ENCODE measurements at places on chromosomes 1 and 21.

DNA sequence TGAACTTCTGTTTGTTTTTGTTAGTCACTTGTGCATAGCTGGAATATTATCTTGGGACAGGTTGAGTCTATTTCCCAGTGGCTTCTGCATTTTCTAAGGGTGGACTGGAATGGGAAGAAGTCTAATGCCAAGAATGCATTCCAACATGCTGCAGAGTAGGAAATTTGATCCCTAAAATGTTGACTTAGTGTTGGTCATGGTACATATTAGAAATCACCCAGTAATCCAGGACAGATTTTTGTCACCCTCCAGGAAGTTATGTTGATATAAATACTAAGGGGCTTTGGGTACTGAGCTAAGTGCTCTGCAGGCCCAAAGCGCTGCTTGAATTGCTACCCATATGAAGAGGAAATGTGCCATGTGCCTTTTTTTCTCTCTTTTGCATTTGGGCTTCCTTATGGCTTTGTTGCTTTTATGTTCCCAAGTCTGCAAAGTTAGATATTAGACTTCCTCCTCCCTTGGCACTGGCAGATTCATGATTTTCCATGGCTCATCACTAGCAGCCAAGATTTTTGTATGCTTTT lies 10.0 kb downstream of the ARID1A start:
- no peak for DNase-seq

- DNase-seq = no peak
These were observed 90.2 kb upstream of the TSPAN2 start for GRCh38 chr1:115179397-115180079.

GRCh38 chr21:46058431-46059145 lies 39.3 kb upstream of the COL6A2 start:
- no peak for DNase-seq

- no peak for DNase-seq
These were observed 48.1 kb downstream of the S100B start for GRCh38 chr21:46556802-46557201.

DNA sequence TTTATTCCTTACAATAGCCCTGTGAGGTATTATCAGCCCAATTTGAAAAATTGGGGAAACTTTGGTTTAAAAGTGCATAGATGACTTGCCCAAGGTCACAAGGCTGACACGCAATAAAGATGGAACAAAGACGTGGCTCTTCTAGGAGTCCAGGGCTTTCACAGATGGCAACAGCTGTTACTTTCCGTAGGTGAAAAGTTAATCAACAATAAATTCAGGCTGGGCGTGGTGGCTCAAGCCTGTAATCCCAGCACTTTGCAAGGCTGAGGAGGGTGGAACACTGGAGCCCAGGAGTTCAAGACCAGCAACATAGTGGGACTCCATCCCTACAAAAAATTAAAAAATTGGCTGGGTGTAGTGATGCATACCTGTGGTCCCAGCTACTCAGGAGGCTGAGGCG lies 87.8 kb upstream of the ATF3 start:
- DNase-seq = no peak

- no peak for DNase-seq
These were observed 663.7 kb downstream of the PTPRC start for GRCh38 chr1:199302554-199302953.

DNA sequence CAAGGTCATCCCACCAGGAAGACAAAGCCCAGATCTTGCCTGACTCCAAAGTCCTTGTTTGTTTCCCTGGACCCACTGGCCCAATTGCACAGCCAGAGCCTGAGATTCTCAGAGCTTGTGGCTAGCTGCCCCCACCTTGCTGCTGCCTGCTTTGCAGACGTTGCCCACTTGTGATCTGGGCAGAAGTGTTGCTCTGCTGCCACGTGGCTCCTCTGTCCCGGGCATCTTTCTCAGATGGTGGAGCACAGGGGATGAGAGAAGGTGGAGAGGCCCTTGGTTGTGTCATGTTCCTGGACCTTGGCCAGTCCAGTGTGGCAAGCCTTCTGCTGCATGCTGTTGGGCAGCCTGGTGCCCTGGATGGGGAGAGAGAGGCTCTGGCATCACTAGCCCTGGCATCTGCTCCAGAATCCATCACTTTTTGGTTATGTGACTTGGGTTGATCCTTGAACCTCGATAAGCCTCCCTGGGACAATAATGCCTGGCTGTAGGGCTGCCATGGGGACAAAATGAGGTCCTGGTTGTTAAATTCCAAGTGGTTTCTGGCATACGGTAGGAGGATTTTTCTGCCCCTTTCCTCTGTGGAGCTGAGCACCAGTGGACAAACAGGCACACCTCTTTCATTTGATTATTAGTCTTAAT lies 1.5 kb upstream of the NR0B2 start:
- DNase-seq = no peak

- DNase-seq = no peak
These were observed 3.4 kb upstream of the PPOX start for GRCh38 chr1:161162806-161163205.

DNA sequence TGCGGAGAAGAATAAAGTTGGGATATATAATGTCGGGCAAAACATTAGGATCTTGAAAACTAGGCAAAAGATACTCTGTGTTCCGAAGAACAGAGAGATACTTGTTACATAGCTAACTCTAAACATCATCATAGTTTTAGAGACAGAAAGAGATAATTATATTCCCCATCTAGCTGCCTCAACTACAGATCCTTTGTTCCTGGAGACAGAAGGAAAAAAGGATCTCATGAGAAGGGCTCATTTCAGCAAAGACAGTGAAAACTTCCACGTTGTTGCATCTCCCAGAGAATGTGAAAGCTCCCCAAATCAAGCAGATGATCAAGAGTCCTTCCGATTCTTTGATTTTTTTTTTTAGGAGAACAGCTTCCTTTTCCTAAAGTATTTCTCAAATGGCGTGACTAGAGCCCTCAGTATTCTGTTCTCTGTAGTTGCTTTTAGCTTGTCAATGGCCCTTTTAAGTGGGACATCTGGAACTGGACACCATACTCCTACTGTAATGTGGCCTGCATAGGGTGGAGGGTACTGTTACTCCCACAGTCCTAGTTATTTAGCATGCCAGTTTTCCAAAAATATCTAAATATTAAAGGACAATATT lies 1048.2 kb downstream of the TTLL7 start:
- DNase-seq = no peak

- no peak for DNase-seq
These were observed 8.7 kb upstream of the TTF2 start for GRCh38 chr1:117051224-117052064.

DNA sequence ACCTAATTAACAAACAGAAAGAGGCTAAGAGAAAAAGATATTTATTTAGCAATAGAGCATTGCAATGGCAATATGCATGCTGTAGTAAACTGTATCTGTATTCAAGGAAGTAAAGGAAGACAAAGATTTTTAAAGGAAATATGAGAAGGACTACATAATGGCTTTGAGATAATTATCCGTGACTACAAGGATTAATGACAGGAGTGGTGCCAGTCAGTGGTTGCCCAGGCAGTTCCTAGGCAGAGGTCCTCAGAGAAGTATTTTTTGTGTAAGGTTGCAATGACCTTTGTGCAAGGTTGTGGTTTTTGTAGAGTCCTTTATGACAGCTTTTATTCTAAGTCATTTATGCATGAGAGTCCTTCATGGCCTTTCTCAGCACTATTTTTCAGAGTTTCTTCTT lies 711.1 kb upstream of the CHRM3 start:
- DNase-seq = no peak

GRCh38 chr21:33685613-33686197 lies 43.4 kb downstream of the ITSN1 start:
- no peak for DNase-seq

DNA sequence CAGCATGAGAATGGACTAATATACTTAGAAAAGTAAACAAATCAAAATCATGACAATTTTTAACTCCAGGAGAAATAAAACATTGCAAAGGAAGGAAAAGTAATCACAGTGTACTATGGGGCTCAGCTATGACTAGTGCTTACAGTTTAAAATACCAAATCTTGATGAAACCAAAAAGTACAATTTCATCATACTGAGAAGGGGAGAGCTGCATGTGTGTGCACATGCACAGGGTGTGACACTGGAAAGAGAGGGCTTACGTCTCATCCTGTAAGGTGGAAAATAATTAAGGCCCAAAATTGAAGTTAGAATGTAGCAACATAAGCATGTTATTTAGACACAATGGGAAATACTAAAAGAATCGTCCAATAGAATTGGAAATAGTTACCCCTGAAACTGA lies 64.6 kb downstream of the OMA1 start:
- no peak for DNase-seq

GRCh38 chr1:81183051-81183450 lies 617.7 kb upstream of the ADGRL2 start:
- no peak for DNase-seq

DNA sequence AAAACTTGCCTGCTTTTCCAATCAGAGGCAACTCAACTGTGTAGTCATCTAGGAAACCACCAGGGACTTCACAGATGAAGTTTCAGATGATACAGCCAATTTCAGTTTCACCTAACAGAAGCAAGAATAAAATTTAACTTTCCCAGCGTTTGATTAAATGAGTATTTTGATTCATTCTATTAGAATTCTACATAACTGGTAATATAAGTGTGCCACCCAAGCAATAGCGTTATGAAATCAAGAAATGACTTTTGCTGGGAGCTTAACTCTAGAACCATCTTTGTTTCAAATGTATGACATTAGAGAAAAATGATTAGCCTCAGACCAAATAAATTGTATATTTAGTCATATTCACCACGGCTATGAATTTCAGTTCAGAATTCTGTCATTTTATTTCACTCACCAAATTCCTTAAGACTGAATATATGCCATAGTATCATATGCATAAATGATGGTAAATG lies 239.3 kb downstream of the NRIP1 start:
- no peak for DNase-seq

- DNase-seq = no peak
These were observed 250.0 kb upstream of the ADGRL2 start for GRCh38 chr1:81550753-81551152.

DNA sequence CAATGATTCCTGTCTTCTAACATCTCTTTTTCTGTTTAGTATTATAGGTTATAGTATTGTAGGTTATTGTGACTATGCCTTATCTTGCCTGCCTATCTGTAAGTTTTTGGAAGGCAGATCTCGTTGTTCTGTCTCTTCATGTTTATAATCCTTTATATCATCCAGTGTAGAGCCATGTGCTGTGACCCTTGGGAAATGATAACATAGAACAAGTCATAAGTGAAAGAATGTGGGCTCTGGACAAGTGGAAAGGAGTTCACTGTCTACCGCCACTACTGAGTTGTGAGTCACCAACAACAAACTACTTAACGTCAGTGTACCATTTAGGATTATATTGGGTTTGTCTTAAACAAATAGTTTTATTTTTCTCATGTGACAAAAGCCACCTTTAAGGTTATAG lies 139.3 kb downstream of the LYPLAL1 start:
- no peak for DNase-seq

- no peak for DNase-seq
These were observed 107.6 kb downstream of the TSEN15 start for GRCh38 chr1:184158896-184159681.

DNA sequence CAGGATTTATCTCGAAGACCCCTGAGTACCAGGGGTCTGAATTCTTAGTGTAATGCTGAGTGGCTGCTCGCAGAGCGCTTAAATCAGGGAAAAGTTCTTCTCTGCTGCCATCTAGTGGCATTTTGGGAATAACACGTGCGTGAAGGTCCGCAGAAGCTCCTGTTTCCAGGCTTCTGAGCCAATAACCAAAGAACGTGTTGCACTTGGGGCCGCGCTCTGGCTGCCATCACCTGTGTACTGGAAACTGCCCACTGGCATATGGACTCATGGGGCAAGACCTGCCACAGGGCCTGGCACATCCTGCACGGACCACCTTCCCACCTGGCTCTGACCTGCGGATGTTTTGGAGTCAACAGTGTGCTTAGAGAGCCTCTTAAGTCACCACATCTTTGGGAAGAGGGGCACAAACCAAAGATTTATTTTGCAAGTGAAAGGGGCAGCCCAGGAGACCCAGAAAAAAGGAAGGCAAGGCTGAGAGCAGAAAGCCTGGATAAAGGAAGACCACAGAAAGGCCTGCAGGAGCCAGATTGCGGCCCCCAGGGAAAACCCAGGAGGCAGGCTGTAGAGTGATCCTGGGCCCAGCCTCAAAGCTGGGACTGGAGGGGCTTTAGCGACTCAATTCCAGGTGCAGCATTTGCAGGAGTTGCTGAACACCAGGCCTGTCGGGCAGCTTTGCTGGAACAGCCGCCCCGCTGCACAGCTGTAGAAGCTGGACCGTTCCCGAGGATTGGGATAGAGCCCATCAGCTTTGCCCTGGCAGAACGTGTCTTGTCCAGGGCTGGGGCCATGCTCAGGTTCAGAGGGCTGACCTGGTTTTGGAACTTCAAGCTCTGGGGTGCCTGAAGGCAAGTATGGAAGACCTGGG lies 13.0 kb downstream of the CHIT1 start:
- DNase-seq = peak; percentile 14

DNA sequence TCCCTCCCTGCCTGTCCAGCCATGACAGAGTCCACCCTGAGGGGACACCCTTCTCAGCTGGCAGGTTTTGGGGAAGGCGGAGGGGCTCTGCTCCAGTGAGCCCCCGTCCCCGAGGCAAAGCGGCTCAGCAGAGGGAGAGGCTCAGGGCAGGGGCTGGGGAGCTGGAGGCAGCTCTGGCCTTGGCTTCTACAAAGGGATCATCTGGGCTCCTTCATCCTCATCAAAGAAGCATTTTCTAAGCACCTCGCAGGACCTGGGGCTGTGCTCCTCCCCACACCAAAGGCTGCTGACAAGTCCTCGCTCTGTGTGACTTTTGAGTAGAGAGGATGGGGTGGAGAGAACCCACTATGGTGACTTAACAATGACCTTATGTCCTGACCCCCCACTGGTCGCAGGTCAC lies 21.0 kb upstream of the CLSTN1 start:
- DNase-seq = no peak

DNA sequence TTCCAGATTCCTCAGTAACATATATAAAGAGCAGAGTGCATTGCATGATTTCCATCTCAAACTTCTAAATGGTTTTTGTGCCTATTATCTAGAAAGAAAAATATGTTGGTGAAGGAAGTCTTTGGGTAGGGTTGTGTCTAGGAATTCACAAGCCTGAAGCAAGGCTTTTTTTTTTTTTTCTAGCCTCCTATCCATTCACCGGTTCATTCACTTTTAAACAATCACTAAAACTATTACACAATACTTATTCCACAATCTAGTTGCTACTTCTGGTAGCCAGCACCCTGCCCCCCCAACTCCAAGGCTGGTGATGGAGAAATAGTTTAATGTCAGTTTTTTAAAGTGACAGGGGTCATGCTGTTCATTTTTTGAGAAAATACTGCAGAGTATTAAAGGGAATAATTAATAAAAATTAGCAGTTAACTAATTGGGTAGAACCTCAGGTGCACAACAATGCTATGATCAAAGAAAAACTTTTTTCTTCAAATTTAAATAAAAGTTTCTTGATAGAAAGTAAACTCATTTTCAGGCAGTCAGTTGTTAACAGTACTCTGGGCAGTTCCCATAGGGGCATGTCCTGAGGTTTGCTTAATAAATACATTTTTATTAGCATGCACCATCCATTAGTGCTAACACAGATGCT lies 10.9 kb downstream of the IRF2BP2 start:
- no peak for DNase-seq
